ENCODE measurements at places on chromosomes 2 and 18. TPM values are rescaled to one million over a fixed set of nuclear protein-coding genes. Genes with fewer than 3 reads are reported as not detected.
A peak's percentile ranks its signal among the peaks of the same experiment; 100 is the strongest.

POMC gene
- total RNA-seq, result 92.0 TPM

- no peak for DNase-seq
- H3K4me3 ChIP-seq, result no peak overlapping the region
- no peaks in the 10 kb centered on the region for H3K27me3 ChIP-seq
- H3K27ac ChIP-seq, result no peak overlapping the region
These were observed 153.6 kb upstream of the EPAS1 start for GRCh38 chr2:46143429-46144132.

GRCh38 chr2:75737961-75738360 lies 27.2 kb upstream of the GCFC2 start:
- H3K27me3 ChIP-seq, result no peaks in the 10 kb centered on the region
- DNase-seq, result no peak
- H3K27ac ChIP-seq, result no peak overlapping the region
- no peak overlapping the region for H3K4me3 ChIP-seq

GRCh38 chr2:208064220-208064961 lies 39.1 kb upstream of the PLEKHM3 start:
- no peaks in the 10 kb centered on the region for H3K4me1 ChIP-seq
- no peak for DNase-seq
- H3K27me3 ChIP-seq, result no peaks in the 10 kb centered on the region
- H3K4me3 ChIP-seq, result no peak overlapping the region

DNA sequence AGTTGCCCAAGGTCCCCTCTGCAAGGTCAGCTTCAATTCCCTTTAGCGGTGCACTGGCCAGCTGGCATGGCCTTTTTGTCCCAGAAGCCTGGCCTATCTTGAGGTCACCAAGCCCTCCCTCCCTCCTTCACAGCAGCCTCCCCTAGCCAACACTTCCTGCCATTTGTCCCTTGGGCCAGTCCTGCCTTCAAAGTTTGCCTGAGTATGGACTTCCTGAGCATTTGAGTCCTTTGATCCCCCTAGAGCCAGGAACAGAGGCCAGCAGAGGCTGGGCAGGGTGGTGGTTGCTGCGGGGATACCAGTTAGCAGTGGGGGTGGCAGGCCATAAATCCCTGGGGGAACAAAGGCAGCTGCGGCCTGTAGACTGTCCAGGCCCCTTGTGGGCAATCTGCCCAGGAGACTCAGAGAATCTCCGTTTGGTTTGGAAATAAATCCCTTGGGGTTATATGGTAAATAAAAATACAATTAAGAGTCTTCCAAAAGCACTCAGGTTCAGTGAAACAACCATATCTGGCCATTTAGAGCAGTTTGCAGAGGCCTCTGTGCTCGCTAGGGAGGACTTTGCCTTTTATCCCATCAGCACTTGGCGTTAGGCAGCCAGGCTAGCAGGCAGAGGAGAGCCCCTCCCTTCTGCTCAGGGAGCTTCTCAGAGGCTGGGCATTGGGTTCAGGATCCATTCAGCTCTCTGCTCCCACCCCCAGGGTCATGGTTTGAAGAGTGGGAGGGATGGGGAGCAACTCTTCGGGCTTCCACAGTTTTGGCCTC lies 3.1 kb upstream of the HES6 start:
- peaks cover 50% of the 10 kb centered on the region for H3K4me1 ChIP-seq
- H3K27me3 ChIP-seq, result no peaks in the 10 kb centered on the region
- peak overlapping the region; percentile 71 for H3K27ac ChIP-seq

GRCh38 chr2:120741571-120742561 lies 6.2 kb downstream of the GLI2 start:
- no peaks in the 10 kb centered on the region for H3K27me3 ChIP-seq
- DNase-seq, result peak; percentile 47
- no peak overlapping the region for H3K4me3 ChIP-seq
